ENCODE measurements at places on chromosomes 7 and 10.

- DNase-seq, result no peak
Measured at GRCh38 chr7:29292886-29293658, 98.5 kb downstream of the CHN2 start.

DNA sequence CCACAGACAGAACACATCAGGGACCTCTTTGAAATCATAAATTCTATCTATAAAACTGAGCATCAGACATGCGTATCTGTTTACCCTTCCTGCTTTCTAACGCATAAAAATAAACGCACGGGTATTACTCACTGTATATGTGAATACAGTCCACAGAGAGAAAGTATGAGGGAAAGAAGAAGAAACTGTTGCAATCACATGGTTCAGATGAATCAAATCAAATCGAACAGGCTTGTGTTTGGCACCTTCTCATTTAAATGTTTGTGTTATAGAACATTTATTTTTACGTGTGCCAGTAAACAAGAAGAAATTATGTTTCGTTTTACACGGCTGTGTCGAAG lies 322.0 kb downstream of the FRMD4A start:
- no peak for DNase-seq

DNA sequence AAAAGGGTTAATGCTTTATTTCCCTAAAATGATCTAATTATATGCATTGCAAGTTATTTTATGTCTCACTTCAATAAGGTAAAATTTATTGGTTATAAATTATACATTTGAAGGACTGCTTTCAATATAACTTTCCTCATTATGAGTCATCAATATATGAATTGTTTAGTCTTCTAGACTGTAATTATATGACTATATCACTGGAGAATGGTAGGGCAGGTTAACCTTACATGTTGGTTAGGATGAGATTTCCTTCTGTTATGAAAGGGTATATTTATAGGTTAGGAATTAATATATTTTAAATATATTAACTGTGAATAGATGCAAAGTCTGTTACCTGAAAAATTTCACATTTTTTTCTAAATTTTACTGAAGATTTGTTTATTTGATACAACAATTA lies 406.4 kb upstream of the ETV1 start:
- no peak for DNase-seq

DNA sequence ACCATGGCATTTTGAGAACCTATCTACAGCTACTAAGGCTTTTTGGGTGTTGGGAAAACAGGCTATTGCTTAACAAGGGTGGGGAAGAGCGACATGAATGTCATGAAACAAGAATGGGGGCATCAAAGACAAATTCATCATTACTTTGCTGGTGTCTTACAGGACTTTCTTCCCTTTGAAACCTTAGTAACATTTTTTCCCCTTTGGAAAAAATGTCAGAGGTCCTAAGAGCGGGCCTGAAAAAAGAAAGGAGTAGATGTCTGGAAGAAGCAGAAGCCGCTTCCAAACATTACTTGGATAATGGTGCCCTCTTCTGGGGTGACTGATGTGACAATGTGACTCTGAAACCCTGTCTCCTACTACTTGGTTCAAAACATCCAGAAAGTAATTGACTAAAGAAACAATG lies 3.8 kb upstream of the DDX50 start:
- DNase-seq, result peak; percentile 63

GRCh38 chr10:25661632-25662031 lies 272.4 kb upstream of the MYO3A start:
- no peak for DNase-seq

GRCh38 chr10:125118011-125118611 lies 42.3 kb downstream of the CTBP2 start:
- peak; percentile 54 for DNase-seq

- no peak for DNase-seq
Measured at GRCh38 chr7:121456785-121457359, 60.8 kb upstream of the FAM3C start.

DNA sequence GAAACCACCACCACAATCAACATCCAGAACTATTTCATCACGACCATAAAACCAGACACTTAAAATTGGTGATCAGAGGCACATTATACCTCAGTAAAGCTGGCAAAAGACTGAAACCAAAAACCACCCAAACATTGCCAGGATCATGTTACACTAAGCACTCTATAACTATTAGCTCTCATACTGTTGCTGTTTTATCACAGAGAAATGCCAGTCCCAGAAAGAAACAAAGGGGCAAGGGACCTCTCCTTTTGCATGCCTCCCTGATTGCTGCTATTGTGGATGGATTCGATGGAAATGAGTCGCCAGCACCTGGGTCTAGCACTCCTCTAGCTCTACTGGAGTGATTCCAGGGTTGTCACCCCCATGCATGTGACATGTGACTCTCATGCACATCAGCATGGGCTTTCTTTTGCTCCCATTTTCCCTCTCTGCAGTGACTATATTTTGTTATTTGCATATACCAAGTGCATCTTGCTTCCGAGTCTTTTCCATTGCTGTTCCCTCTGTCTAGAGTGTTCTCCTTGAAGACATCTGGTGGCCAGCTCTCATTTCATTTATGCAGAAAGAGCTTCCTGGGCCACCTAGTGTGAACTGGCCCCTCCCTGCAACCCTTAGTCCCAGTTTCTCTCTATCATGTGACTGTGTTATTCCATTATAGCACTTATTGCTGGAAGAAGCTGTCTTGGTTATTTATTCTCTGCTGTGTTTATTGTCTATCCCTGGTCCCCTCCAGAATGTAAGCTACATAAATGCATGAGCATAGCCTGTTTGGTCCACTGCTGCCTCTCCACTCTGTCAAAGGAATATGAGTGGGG lies 300.6 kb downstream of the PLXNA4 start:
- DNase-seq, result no peak

DNA sequence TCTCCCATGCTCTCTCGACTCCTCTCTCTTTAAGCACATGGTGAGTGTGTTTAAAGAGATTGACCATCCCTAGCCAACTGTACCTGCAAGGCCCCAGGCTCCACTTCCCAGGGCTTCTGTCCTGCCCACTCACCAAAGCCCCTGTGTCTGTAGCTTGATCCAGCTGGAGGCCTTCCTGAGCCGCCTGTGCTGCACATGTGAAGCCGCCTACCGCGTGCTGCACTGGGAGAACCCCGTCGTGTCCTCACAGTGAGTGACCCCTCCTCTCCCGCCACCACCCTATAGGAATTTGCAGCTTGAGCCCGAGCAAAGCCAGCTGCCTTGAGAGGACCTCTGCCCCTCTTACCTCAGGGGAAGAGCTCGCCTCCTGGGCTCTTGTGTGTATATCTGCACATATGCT lies 11.2 kb downstream of the ZFYVE27 start:
- DNase-seq, result no peak

- DNase-seq, result no peak
Measured at GRCh38 chr10:20745556-20746375, 151.3 kb downstream of the NEBL start.

- no peak for DNase-seq
Measured at GRCh38 chr7:30070052-30070451, 41.8 kb downstream of the PLEKHA8 start.

All from midbrain (tissue), 1 donor.